ENCODE measurements at places on chromosomes 6 and 20.

DNA sequence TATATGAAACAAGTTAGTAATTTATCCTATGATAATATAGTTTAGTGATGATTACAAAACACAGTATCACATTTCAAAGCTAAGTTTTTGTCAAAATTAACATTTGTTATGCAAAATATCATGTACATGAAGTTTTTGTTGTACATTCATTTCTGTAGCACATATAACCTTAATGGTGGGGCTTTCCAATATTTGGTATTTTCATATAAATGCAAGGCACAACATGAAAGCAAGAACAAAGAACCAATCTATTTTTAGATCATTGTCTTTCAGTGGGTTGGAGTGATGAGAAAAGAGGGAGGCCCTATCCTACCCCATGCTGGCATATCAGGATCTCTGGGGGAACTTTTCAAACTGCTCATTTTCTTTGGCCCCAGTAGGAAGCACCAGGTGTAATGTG, 53.4 kb downstream of the FAM83B start:
- DNase-seq: no peak

GRCh38 chr6:3747100-3747737, 4.3 kb downstream of the PXDC1 start:
- no peak for DNase-seq

DNA sequence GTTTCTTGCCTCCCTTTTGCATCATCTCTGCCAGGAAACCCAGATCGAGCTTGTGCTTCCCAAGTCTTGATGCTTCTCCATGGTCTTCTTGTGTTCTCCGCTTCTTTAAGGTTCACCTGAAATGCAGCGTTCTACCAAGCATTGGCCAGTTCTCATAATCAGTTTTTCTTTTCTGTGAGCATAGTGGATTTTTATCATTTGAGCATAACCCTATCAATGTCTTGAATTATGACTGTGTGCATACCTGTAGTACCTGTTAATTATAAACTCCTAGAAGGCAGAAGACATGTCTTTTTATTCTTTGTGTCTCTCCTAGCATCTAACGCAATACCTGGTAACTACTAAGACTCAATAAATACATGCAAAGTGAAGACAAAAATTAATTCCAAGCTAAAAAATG, 804.4 kb upstream of the FLRT3 start:
- no peak for DNase-seq

DNA sequence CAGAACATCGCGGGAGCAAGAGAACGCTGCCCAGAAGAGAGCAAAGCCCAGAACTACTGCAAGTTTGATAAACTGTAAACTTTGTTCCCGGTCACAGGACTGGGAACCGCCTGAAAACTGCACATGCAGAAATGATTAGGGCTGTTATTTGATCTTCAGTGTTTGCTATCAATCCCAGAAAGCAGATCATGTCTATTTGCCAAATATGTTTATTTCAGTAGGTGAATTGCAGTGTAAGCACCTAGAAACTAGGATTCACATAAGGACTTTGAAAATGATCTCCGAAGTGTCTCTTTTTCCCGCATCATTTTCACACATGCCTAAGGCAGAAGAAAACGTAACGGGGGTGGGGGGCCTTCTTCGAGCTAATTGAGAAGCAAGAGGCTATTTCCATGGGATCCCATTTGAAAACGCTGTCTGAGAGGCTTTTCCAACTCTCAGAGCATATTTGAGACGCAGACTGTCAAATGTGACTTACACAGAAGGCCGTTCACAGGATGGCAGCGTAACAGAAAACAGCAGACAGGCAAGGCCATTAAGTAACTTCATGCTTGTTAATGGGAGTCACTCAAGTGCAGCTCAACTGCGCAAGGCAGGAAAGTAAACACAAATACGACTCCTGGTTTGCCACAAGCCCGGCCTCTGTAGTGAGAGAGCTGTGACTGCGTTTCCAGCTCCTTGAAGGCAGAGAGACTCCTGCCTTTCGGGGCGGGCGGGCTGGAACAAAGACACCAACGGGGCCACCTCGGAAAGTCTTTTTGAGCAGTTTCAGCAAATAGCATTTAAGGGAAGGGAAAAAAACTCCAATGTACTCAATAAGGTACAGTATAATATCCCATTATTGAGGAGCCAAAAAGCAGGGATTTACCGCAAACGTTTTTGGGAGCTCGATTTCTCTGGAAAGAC, 144.7 kb upstream of the ZNF217 start:
- DNase-seq: peak; percentile 45

DNA sequence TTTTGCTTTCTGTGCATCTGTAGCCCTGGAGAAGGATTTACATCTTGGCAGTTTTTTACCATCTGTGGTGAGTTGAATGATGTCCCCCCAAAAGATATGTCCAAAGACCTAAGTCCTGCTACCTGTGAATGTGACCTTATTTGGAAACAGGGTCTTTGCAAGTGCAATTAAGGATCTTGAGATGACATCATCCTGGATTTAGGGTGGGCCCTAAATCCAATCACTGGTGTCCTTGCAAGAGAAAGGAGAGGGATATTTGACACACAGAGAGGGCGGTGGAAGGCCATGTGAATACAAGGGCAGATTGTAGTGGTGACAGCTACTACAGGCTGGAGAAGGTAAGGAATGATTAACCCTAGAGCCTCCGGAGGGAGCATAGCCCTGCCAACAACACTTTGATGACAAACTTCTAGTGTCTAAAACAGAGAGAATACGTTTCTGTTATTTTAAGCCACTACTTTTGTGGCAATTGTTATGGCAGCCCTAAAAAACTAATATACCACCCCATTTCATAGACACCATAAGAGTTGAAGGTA, 35.1 kb downstream of the MKKS start:
- DNase-seq: no peak

- no peak for DNase-seq
Observed at GRCh38 chr20:1786486-1786885, 108.7 kb upstream of the SIRPA start.

GRCh38 chr6:138844192-138844591, 48.3 kb downstream of the ECT2L start:
- no peak for DNase-seq

DNA sequence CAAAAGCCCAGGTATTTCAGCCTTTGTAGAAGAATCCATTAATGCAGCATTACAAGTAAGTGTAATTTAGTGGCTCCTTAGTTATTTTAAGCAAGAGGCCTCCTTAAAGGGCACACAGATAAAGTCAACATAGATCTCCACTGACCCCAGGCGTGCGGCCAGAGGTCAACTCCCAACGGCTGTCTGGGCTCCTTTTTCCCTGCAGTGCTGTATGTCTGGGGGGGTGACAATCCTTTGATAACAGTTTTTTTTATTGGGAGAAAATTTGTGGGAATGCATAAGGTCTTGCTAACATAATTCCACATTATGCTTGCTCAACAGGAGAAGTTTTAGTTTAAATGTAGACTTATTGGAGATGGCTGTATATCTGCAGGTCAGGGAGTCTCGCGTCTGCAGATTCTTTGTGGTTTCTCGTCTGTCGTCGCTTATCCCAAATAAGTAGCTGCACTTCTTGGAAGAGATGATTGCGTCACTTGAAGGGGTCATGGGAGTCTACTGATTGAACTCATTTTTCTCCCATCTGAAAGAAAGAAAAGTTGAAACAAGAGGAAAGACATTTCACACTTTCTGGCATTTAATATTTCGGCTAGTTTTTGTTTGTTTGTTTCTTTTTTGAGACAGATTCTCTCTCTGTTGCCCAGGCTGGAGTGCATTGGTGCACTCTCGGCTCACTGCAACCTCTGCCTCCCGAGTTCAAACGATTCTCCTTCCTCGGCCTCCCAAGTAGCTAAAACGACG, 151.7 kb upstream of the AKAP12 start:
- DNase-seq: peak; percentile 12

- DNase-seq: peak; percentile 51
Observed at GRCh38 chr6:152232501-152233151, 404.5 kb downstream of the SYNE1 start.

DNA sequence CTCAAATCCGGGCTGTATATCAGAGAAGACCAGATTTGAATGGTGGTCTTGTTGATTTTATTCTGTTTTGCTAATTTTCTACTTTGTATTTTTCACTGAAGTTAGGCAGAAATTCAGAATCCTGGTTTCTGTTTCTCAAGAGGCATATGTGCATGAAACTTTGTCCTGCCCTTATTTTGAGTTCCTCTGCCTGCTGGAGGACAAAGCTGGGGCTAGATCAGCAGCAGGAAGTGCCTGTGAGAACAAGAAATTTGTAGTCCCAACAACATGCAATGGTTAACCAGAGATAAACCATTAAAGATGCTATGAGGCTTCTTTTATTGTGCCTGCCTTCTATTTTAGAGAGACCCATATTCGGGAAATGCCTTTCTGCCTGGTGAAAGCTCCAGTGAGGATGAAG, 37.1 kb downstream of the BEND6 start:
- DNase-seq: no peak

- no peak for DNase-seq
Observed at GRCh38 chr6:141501616-141502015, 631.1 kb upstream of the GJE1 start.

DNA sequence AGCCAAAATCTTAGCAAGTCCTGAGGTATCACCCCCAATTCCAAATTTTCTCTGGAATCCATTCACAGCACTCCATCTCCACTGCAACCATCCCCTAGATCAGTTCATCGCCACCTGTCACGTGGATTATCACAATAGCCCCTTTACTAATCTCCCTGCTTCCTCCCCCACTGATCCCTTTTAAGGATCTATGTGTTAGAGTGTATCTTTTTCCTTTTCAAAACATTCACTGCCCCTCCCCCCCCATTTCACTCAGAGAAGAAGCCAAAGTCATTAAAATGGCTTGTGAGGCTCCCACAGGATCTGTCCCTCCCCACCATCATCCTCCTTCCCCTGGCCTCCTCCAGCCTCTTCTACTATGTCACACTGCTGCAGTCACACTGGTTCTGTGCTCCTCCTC, 18.4 kb upstream of the SPAG4 start:
- no peak for DNase-seq

DNA sequence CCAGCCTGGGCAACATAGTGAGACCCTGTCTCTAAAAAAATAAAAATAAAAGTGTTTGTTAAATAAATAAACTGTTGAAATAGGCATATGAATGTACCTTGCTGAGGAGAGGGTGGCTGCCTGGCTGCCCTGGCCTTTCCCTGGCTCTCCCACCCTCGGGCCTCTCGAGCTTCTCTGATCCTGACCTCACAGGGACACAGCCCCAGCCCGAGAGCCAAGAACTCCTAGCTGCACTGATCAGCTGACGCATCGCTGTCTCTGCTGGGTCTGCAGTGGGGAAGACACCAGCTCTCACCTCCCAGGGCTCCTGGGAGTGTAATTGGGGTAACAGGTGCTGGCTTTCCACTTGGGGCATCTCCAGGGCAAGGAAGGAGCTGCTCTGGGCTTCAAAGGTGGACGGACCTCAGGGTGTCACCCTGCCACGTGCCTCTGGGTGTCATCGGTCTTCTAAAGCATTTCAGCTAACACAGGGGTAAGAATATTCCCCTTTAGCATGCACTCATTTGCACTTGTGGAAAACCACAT, 6.9 kb downstream of the TCF15 start:
- DNase-seq: no peak

DNA sequence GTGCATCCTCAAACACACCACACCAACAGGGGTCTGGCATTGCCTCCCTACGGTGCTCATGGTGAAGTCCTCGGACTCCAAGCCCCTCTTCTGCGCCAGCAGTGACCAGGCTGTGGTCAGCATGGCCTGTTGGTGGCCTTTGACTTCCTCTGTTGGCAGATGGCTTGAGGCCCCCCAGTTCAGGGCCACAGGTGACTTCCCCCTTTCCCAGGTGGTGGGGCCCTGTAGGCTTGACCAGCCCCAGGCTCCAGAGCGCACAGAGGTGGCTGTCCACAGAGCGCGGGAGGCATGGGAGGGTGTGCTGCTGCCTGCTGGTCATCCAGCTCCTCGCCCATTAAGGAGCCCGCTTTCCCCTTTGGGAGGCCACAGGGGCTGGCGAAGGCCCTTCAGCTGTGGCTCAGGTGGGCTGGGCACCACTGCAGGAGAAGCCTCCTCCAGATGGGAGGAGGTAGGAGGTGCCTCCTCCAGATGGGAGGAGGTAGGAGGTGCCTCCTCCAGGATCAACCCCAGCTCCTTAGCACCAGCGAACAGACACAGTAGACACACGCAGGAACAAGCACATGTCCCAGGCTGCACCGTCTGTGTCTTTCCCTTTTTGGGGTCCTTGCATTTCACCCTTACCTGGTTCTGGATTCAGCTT, 52.1 kb upstream of the BHLHE23 start:
- no peak for DNase-seq

GRCh38 chr6:1482381-1483166, 93.2 kb downstream of the FOXF2 start:
- no peak for DNase-seq

- DNase-seq: no peak
Observed at GRCh38 chr6:92292067-92292466, 1127.3 kb downstream of the EPHA7 start.

DNA sequence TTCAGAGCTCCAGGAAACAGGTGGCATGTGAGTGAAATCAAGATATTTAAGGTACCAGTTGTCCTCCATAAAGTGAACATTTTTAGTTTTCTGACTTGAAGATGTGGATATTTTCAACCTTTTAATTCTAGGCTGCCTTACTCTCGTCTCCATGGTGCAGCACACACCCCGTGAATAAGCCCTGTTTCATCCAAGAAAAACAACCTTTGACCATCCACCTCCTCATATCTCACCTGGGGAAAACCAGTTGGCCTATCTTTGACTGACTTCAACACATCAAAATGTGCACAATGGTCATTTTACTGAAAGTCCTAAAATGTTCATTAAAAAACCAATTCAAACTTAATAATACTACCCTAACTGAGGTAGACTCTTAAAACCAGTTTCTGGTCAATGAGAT, 73.8 kb upstream of the CD2AP start:
- no peak for DNase-seq

GRCh38 chr6:138267971-138268895, 49.9 kb upstream of the PBOV1 start:
- DNase-seq: no peak

- no peak for DNase-seq
Observed at GRCh38 chr20:17875981-17876385, 92.6 kb downstream of the SNX5 start.

DNA sequence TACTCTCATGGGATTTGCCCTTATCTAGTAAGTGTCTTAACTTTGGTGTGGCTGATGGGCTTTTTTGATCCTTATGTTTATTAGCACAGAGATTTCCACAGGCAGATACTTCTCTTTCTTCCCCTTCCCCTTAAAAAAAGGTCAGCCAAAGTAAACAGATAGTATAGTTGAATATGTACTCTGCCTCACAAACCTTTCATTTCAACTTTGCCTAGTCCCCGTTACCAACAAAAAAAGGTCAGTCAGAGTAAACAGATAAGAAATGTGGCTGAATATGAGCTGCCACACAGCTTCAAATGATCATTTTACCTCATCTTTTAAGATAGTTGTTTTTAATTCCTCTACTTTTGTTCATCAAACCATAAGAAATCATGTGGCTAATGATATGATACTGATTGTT, 34.1 kb upstream of the SLC35D3 start:
- DNase-seq: no peak

All from erythroblast (primary cell).